SW 1271 (cell line): ENCODE measurements at places on chromosomes 3 and 15.

DNA sequence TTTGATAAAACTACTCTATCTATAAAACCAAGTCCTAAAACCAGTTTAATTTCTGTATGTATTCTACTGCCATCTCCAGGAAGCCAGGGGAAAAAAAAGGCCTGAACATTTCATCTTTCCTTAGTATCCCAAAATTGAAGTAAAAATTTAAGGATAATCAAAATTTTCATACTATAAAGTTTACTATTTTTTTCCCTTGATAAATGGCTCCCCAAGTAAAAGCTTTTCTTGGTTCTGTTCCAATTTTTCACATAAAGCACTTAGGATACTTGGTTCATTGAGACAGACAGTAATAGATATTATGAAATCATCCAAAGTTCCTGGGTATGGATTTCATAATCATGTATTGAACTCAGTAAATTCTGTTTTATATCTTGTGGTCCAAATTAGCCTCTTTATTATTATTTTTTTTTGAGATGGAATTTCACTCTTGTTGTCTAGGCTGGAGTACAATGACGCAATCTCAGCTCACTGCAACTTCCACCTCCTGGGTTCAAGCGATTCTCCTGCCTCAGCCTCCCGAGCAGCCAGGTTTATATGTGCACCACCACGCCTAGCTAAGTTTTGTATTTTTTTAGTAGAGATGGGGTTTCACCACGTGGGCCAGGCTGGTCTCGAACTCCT, 34.5 kb downstream of the ICE2 start:
- no peak for DNase-seq

DNA sequence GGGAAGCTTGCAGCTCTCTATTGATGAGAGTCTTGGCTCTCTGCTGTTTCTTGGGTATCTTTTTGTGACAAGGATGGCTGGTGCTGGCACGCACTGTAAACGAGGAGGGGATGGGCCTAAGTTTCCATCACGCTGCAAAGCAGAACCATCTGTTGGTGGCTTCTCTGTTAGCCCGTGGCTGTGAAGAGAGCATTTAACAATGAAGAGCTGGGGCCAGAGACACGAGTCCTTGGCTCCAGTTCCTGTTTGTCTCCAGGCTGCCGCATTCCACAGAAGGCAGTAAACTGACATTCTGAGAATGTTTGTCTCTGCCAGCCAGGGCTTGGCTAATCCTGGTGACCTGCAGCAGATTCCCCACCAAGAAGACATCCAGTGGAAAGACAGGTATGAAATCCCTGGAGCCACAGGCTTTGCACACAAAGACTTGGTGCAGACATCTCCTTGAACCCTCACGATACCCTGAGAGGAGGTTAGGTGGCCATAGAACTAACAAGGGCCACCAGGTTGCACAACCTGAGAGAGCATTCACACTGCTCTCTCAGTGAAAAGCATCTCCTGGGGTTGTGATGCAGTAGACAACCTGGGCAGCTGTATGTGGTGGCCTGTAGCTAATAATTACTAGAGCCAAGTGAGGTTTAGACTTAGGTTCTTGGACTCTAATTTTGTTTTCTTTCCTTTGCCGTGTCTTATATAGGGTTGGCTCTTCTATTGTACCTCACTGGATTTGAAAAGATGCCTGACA, 130.9 kb downstream of the ASB7 start:
- DNase-seq: no peak

- no peak for DNase-seq
Measured at GRCh38 chr3:158911586-158911985, 109.7 kb downstream of the MFSD1 start.

DNA sequence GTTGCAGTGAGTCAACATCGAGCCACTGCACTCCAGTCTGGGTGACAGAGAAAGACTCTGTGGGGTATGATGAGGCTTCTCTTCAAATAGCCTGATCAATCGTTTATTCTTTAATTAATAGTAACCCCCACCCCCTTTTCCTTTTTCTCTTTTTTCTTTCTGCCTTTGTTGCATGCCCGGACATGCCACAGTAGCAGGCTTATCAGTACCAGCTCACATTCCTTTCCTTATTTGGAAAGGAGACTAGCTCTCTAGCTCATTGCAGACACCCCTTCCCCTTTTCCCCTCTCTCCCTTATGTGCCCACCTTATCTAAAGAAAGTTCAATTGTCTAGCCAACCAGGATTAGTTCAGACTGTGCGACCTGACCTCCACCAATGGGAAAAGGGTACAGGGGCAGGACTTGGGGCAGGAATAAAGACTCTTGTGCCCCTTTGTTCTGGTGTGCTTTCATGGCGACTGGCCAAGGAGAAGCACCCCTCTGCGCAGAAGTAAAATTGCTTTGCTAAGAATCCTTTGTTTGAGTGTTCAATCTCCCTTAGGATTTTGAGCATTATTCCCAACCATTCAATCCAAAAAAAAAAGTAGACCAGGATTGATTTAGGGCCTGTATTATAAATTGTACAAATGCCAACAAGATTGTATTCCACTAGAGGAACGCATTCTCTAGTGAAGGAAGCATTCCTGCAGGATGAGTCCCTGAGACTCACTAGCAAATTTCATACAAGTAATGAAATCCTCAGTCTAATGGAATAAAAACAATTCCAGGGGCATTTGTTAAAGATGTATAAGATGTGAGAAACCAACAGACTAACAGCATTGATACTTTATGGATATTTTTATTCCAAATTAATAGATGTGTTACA, 95.8 kb upstream of the SNRPN start:
- no peak for DNase-seq

DNA sequence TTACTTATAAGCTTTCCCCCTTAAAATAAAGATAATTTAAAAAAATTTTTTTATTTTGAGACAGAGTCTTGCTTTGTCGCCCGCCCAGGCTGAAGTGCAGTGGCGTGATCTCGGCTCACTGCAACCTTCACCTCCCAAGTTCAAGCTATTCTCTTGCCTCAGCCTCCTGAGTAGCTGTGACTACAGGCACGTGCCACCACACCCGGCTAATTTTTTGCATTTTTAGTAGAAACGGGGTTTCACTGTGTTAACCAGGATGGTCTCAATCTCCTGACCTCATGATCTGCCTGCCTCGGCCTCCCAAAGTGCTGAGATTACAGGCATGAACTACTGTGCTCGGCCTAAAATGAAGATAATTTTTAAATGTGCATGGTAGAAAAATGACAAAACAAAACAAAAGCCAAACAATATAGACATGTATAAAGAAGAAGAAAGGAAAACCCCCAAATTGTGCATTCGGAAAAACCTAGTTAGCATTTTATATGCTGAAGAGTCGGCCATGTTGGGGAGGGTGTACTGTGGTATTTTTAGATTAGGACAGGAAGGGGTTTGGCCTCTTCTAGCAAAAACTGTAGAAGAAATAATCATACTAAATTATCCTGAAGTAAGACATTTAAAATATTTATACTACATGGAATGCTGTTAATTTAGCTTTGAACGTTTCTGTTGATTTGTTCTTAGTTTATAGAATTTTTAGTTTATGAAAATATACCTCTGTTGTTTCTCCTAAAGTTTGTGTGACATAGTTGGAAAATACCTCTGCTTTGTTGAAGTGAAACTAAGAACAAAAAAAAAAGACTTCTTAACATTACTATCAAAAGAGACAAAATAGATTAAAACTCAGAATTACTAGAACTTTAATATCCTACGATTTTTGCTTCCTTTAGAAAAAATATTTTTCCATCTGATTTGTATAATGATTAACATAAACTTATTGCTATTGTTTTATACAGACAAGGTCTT, 7.4 kb downstream of the APPL1 start:
- DNase-seq: no peak

- no peak for DNase-seq
Measured at GRCh38 chr3:96370637-96371036, 443.8 kb upstream of the EPHA6 start.

- no peak for DNase-seq
Measured at GRCh38 chr3:117761703-117762620, 1052.4 kb downstream of the TUSC7 start.

DNA sequence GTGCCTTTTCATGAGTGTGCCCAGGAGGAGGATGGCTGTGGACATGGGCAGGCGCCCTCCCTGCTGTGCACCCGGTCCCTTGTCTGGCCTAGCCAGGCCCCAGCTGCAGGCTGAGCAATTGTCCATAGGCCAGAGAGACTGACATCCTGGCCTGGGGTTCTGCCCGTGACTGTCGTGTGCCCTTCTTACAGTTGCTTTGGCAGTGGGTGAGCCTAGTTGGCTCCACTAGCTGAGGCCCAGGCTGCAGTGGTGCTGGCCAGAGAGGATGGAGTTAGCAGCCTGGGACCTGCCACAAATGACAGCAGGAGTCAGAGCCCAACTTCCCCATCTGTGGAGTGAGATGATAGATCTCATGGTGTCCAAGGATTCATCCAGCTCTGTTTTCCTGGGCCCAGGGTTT, 9.0 kb upstream of the CHRNB4 start:
- DNase-seq: no peak

GRCh38 chr3:143207338-143207961, 87.9 kb downstream of the CHST2 start:
- DNase-seq: no peak

- DNase-seq: no peak
Measured at GRCh38 chr15:68638953-68639515, 60.2 kb downstream of the CORO2B start.

DNA sequence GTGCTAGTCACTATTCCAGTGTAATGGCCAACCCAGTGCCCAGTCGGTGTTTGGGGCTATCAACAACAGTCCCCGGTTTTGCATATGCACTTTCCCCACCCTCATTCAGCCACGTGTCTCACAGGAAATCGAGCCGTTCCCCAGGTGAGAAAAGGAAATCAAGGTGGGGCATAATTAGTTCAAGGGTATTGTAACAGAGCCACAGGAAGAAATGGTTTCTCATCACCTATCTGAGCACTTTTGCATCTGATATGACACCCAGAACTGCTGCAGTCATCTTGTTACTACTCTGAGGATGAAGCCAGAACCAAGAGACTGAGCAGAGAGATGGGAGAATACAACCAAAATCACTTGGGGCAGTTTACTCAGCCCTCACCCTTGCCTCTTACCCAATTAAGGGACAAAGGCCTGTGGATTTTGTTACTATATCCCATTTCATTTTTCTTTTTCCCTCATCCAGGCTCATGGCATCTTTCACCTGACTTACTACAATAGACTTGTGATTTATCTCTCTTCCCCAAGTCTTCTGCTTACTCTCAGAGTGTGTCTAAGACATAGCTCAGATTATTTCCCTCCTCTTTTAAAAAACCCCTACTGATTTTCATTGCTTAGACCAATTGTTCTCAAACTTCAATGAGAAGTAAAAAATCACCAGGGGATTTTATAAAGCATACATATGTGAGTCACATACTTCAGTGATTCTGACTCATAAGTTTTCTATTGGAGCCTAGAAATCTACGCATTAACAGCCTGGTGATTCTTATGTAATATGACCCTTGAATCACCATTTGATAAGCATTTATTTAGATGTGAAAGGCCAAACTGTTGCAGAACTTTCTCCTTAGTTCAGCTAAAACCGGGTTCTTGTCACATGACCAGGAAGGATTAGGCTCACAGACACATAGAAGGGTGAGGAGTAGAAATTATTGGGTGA, 40.5 kb downstream of the TRAT1 start:
- DNase-seq: peak; percentile 8

DNA sequence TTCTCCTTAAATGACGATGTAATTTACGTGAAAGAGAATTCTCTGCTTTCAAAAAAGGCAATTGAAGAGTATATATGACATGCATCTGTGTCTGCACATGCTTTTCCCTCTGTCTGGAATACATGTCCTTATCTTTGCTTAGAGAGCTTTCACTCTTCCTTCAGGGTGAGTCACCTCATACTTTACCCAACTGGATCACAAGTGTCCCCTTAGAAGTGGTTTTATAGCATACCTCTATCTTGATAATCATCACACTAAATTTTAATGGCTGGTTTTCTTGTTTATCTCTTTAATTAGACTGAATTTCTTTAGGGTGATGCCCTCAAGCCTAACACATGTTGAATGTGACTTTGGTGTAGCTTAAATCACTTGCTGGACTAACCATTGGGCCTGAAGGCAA, 178.9 kb downstream of the SV2B start:
- DNase-seq: no peak

GRCh38 chr3:146732325-146732724, 127.2 kb upstream of the PLSCR5 start:
- DNase-seq: no peak

DNA sequence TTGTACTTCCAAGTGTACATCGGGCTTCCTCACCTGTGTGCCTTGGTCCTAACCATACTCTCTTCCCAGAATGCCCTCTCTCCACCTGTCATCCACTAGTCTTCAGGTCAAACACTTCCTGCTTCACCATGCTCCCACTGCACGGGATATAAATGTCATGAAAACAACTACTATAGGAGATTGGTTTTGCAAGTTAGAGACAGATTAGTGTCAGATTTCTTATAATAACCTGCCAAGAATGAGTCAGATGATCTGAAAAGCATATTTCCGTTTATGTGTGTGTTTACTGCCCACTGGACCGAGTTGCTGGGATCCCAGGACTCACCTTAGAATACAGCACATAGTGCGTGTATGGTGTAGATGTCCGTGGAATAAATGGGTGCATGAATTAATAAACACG, 21.4 kb downstream of the PLA1A start:
- DNase-seq: no peak

- no peak for DNase-seq
Measured at GRCh38 chr15:74133694-74134386, 3.5 kb downstream of the ISLR2 start.

DNA sequence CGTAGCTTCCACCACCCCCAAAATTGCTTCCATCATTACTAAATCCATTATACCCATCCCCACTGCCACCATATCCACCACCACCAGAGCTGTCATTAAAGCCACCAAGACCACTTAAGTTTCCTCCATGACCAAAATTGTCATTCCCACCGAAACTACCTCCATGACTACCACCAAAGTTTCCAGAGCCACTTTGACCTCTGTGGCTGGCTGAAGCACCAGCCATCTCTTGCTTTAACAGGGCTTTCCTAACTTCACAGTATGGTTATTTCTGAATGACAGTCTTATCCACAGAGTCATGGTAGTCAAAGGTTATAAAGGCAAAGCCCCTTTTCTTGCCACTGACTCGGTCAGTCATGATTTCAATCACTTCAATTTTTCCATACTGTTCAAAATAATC, 24.3 kb upstream of the DENND4A start:
- no peak for DNase-seq

- DNase-seq: no peak
Measured at GRCh38 chr3:186653080-186653707, 12.6 kb upstream of the HRG start.

DNA sequence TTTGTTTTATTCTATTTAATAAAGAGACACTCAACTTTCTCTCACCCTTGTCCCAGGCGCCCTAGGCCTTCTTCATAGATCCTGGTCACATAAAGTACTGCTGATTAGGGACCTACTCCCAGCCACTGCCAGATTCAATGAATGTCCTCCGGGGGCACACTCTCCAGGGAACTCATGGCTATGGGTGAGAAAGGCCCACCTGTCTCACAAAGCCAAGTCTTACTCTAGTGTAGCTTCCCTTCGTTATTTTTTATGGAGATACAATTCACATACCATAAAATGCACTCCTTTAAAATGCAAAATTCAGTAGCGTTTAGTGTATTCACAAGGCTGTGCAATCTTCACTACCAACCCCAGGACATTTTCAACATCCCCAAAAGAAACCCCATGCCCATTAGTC, 87.8 kb downstream of the ADCY5 start:
- DNase-seq: no peak
